Stimulated activated naive CD4-positive, alpha-beta T cell (primary cell): ENCODE measurements at places on chromosomes 13 and 19.

- DNase-seq = no peak
Observed at GRCh38 chr13:65985612-65986011, 1244.5 kb downstream of the PCDH9 start.

GRCh38 chr13:60922576-60923231 lies 492.9 kb downstream of the PCDH20 start:
- no peak for DNase-seq

DNA sequence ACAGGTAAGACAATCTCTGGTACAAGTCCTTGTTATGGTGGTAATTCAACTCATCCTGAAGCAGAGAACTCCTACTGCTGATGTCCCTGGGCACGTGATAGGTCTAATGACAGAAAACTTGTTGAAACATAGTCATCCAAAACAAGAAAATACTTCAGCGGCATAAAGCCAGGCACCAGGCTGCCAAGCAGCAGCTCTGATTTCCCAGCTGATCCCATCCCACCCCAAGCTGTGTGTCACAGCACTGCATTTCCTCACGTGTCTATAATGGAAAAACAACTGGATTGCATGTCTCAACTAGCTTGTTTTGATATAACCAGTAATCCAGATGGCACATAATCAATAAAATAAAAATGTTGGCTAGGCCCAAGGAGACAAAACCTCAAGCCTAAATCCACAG lies 64.8 kb downstream of the MIPEP start:
- no peak for DNase-seq

- DNase-seq = no peak
Observed at GRCh38 chr13:97004096-97004876, 10.0 kb upstream of the OXGR1 start.

GRCh38 chr19:19232261-19232721 lies 20.5 kb downstream of the NCAN start:
- no peak for DNase-seq

- DNase-seq = no peak
Observed at GRCh38 chr13:38262211-38262610, 87.4 kb upstream of the UFM1 start.

- DNase-seq = no peak
Observed at GRCh38 chr19:10237702-10238101, 6.6 kb upstream of the S1PR2 start.

DNA sequence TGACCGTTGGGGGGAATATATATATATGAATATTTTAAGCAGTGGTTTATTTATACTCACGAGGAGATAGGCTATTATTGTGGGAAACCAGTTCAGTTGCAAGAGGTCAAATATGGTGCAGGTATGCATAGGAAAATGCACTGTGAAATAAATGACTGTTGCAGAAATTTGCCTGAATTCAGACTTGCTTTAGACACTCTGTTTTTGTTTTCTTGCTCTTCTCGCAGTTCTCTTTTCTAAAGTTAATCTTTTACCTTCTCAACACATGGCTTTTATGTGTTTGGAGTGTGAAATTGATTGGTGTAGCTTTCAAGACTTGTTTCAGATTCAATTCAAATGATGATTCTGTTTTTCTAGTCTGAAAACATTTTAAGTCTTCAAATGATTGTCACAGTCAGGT lies 109.7 kb downstream of the LRCH1 start:
- DNase-seq = no peak
